ENCODE measurements at places on chromosomes 3 and 15.
A peak's percentile ranks its signal among the peaks of the same experiment; 100 is the strongest.

GRCh38 chr15:67405208-67406191, 115.4 kb upstream of the C15orf61 start:
- peak; percentile 34 for DNase-seq

DNA sequence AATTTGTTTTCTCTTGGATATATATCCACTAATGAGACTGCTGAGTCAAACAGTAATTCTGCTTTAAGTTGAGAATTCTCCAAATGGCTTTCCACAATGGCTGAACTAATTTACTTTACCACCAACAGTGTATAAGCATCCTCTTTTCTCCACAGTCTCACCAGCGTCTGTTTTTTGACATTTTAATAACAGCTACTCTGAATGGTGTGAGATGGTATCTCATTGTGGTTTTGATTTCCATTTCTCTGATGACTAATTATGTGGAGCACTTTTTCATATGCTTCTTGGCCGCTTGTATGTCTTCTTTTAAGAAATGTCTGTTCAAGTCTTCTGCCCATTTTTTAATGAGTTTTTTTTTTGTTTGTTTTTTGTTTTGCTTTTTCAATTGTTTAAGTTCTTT, 206.2 kb downstream of the CTNNB1 start:
- no peak for DNase-seq

DNA sequence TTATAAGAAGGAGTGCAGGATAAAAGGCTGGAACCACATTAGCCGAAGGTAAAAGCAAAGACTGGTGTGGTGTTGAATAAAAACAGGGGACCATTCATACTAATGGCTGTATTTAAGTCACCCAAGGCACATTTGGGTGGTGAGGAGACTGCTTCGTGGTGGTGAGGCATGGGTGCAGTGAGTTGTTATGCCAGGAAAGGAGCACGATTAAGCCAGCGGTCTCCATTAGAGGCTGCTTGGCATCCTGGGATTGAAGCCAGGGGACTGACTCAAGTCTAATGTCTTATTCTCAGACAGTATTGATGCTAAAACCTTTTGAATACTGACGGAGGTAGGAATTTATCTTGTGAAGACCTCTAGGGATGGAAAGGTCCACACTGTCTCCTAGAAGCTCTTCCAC, 21.9 kb downstream of the FEM1B start:
- DNase-seq, result no peak

- no peak for DNase-seq
These were observed 85.0 kb downstream of the FAM81A start for GRCh38 chr15:59522988-59523461.

DNA sequence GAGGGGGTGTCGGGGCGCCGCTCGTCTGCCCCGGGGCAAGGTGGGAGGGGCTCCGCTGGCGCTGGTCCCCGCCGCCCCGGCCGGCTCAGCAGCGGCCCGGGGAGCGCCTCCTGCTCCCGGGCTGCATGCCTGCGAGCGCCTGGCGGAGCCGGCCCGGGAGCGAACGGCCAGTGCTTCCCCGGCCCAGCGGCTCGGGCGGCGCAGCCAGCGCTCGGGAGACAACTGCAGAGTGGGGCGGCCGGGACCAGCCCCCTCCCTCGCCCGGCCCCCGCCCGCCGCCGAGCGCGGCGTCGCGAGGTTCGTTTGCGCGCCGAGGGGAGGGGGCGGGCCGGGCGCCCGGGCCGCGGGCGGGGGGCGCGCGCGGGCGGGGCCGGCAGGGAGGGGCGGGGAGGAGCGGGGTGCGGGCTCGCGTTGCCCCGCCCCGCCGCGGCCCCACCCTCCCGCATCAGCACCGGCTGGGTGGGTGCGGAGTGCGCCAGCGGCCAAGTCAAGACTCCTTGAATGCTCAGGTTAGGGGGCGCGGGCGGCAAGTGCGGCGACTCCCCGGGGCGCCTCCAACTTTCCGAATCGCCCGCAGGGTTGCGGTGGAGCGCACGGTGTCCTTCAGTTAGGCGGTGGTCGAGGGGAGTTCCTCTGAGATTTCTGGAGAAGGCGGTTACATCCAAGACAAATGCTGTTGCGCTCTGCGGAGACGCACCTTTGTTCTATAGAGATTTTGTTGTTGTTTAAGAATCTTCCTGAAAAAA, at the start of gene RGMA:
TSS of gene RGMA (minus strand) at position 231 of the 746 bp plus-strand sequence. CDS start 279 bp downstream, outside the sequence.
- no peak for DNase-seq

GRCh38 chr3:187019542-187020072, 89.3 kb downstream of the ST6GAL1 start:
- DNase-seq, result no peak

- DNase-seq, result no peak
These were observed 80.7 kb upstream of the PCSK6 start for GRCh38 chr15:101570241-101570640.

GRCh38 chr3:185582871-185583270, 3.2 kb upstream of the SENP2 start:
- DNase-seq, result no peak

- DNase-seq, result no peak
These were observed 2.2 kb downstream of the KCTD6 start for GRCh38 chr3:58494107-58494506.

DNA sequence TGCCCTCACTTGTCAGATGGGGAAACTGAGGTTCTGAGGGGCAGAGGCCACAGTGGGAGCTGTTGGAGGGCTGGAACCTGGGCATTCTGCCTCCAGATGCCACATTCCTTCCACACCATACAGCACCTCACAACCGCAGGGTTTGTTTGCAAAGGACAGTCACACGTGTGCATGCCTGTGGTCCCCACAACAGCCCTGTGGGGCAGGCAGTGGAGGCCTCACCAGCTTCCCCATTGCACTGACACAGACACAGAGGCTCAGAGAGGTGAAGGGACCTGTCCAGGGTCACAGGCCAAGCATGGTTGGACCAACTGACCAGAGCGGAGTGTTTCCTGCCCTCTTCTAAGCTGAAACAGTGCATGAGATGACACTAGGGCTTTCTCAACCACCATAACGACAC, 75.2 kb upstream of the SEC13 start:
- DNase-seq, result no peak

DNA sequence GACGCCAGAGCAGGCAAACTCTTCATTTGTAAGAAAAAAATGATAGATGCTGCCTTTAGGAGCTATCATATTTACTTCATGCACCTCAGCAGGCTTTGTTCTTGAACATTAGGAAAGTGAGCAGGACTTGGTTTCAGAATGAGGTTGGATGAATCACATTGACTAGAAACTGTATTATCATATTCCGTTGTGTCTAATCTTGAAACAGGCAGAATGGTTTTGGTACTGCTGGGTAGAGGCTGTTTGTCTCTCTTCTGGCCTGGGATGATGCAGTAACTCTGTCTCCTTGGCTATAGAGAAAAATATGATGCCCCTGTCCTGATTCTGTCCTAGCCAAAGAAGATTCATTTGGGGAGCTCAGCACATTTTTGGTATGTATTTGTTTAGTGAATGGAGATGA, 344.2 kb upstream of the GRM7 start:
- no peak for DNase-seq

- no peak for DNase-seq
These were observed 157.2 kb downstream of the PTPRG start for GRCh38 chr3:61718565-61718964.

- no peak for DNase-seq
These were observed 68.9 kb upstream of the HERC1 start for GRCh38 chr15:63902671-63903035.

DNA sequence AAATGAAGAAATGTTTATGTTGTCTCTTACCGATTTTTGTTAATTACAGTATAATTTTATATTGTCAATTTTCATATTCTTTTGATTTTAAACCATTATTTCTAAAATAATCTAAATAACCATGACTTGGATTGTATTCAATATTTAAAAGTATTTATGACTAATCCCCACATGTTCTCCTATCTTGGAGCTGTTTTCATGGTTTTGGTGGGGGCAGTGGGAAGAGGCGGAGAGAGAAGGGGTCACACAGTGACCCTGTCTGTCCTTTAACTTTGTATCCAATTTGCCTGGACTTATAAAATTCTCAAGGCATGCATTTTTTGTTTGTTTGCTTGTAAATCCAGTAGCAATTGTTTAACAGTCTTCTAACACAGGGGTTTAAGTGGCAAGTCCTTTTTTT, 407.4 kb downstream of the NTRK3 start:
- DNase-seq, result no peak

Measured in retinal pigment epithelial cell (primary cell).